ENCODE measurements at places on chromosomes 4 and X. TPM values are rescaled to one million over a fixed set of nuclear protein-coding genes. Genes with fewer than 3 reads are reported as not detected.

HSFX4 gene
- not detected for total RNA-seq

DNA sequence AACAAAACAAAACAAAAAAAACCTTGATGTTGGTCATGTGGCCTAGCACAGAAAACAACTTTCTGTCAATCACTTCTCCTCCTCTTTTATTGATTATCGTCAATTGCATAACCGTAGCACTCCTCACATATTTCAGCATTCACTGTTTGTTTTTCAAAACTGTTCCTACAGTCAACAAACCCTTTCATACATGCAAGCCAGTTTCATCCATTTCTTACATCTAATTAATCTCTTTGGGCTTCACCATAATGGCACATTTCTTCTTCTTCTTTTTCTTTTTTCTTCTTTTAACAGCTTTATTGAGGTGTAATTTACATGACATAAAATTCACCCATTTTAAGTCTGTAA is 246.9 kb downstream of the PTTG2 start:
- no peaks in the 10 kb centered on the region for H3K27me3 ChIP-seq
- H3K4me1 ChIP-seq = peaks cover 13% of the 10 kb centered on the region
- H3K27ac ChIP-seq = no peak overlapping the region
- H3K4me3 ChIP-seq = no peak overlapping the region
- no peak for DNase-seq
- H3K36me3 ChIP-seq = no peaks in the 10 kb centered on the region

GRCh38 chr4:141711211-141711610 is 74.8 kb downstream of the IL15 start:
- peaks cover 13% of the 10 kb centered on the region for H3K4me1 ChIP-seq
- no peak overlapping the region for H3K27ac ChIP-seq
- H3K36me3 ChIP-seq = no peaks in the 10 kb centered on the region
- no peaks in the 10 kb centered on the region for H3K27me3 ChIP-seq
- DNase-seq = no peak

GRCh38 chrX:115339441-115340025 is 50.0 kb downstream of the LUZP4 start:
- no peaks in the 10 kb centered on the region for H3K27me3 ChIP-seq
- H3K4me3 ChIP-seq = no peak overlapping the region
- H3K4me1 ChIP-seq = peaks cover under 1% of the 10 kb centered on the region
- no peaks in the 10 kb centered on the region for H3K36me3 ChIP-seq
- no peak overlapping the region for H3K27ac ChIP-seq

GRCh38 chr4:683982-684622 is 4.8 kb downstream of the SLC49A3 start:
- H3K4me1 ChIP-seq = peaks cover 12% of the 10 kb centered on the region
- no peak for DNase-seq
- H3K36me3 ChIP-seq = no peaks in the 10 kb centered on the region
- no peaks in the 10 kb centered on the region for H3K27me3 ChIP-seq
- no peak overlapping the region for H3K4me3 ChIP-seq
- H3K27ac ChIP-seq = no peak overlapping the region

Measured in SJSA1 (cell line).